ENCODE measurements at places on chromosomes 13 and 19. TPM values are rescaled to one million over a fixed set of nuclear protein-coding genes. Genes with fewer than 3 reads are reported as not detected.

LGI4 gene
- total RNA-seq = 0.10 TPM

ZNF226 gene
- 23.1 TPM for total RNA-seq

COG3 gene
- total RNA-seq = 15.8 TPM

FPR1 gene
- total RNA-seq = 0.07 TPM

TMEM255B gene
- total RNA-seq = 0.85 TPM

APLP1 gene
- 103 TPM for total RNA-seq
